ENCODE measurements at places on chromosomes 12 and 14.

DNA sequence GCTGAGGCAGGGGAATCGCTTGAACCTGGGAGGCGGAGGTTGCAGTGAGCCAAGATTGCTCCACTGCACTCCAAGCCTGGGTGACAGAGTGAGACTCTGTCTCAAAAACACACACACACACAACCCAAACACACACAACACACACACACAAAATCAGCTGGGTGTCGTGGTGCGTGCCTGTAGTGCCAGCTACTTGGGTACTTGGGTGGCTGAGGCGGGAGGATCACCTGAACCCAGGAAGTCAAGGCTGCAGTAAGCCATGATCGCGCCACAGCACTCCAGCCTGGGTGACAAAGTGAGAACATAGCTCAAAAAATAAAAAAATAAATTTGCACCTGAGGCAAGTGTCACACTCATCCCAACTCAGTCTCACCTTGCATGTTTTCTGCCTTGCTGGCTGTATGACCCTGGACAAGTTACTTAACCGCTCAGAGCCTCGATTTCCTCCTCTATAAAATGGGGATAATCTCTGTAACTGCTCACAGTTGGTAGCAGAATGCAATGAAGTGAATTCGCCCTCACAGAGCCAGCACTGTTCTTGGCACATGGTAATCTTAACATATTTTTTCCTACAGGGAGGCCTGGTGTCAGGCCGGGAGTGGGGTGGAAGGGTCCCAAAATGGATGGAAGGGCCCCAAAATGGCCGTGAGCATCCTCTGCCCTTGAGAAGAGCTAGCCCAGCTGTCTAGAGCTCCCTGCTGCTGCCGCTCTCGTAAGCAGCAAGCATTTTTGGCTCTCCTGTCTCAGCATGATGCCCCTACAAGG is 630 bp upstream of the HNF1A start:
- no peak for DNase-seq

DNA sequence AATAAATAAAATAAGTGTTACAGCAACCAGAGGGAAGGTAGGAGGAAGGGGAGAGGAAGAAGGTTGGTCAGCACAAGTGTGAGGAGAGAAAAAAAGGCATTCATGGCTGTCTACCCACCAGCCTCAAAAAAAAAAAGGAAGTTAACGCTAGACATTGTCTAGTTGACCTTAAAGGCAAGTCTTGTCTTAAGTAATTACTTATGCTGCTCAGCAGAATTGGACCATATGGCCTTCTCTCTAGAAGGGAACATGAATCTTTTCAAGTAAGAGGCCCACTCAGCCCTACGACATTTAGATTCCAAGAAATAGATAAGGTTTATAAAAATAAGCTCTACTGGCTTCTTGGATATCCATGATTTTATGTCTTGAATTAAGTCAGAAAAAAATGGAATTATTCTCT is 172.7 kb downstream of the ETNK1 start:
- no peak for DNase-seq

DNA sequence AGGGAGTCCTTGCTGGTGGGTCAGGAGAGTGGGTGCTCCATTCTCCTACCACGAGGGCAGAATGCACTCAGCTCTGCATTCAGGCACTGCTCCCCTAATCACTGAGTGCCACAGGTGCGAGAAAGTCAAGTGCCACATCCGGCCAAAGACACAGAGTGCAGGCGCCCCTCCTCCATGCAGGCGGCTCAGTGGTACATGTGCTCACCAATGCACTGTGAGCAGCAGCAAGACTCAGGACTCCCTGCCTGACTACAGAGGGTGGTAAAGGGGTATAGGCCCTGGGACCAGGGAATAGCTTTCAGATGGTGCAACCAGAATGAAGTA is 32.9 kb downstream of the ZFYVE21 start:
- DNase-seq, result no peak

DNA sequence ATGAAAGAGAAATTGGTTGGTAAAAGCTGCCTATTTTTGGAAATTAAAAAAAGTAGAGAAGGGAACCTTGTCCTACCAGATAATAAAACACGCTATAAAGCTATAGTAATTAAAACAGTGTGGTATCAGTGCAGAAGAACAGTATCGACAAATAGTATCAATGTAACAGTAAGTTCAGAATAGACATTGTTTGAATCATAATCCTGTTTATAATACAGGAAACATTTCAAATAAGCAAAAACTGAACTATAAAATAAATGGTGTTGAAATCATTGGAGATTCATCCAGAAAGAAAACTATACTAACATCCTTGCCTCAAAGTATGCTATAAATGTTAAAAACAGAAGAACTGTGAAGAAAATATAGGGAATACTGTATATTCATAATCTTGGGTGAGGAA is 54.2 kb upstream of the NAP1L1 start:
- DNase-seq, result no peak

DNA sequence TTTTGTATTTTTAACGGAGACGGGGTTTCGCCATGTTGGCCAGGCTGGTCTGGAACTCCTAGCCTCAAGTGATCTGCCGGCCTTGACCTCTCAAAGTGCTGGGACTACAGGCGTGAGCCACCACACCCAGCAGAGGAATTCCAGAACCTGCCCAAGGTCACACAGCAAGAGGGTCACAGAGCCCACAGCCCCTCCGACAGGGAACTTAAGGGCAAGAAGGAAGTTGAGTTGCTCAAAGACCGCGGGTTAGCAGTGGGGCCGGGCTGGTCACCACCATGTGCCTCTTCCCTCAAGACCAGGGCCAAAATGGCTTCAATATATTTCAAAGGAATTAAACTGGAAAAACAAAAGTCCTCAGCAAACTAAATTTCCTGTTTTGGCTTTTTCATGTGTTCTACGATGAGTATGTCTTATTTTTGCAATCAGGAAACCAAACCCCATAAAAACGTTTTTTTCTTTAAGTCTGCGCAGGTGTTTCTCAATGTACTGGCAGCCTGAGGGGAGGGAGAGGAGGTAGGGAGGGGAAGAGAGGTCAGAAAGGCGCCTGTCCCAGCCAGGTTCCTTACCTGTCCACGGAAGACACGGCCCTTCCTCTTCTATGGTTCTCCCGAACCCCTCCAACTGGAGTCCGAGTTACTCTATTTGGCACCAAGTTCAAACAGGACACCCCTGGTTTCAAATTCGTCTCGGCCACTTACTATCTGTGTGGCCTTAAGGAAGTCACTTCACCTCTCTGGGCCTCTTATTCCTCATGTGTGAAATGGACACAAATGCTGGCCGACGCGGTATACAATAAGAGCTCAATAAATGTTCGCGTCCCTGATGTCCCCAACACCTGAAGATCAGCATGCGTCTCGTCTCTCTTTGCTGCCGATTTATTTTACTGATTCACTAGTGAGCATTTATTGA is 778 bp downstream of the SLC8B1 start:
- DNase-seq, result peak; percentile 46

GRCh38 chr14:28083389-28083788 is 683.2 kb upstream of the FOXG1 start:
- DNase-seq, result no peak

DNA sequence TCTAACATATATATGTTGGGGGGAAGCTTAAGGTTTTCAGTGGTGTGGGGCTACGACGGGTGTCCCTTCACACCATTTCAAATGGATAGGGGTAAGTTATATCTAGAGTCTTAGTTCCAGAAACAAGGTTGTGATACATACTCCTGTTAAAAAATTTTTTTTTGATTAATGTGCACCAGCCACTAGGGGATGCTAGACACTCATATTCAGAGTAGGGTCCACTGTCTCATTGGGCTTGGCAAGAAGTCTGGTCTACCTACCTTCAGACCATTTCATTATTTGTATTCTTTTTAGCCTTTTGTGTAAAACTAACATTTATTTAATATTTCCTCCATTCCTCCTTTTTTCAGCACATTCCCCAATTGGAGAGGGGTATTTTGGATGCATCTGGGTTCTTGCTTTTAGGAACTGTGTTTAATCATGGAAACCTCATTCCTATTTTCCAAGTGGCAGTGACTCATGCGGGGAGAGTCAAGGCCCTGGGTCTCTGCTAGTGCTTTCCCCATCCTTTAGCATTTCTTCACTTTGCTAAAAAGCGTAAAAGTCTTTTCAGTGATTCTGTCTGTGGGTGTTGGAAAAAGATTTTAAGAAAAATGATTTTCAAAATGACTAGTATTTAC is 33.4 kb downstream of the ANO4 start:
- DNase-seq, result peak; percentile 46

Data from AML-193 (cell line).